Activated naive CD4-positive, alpha-beta T cell treated with anti-CD3 and anti-CD28 coated beads, Interleukin-2, amount 50 U/mL, for 16 hours (primary cell): ENCODE measurements at places on chromosomes 16 and 17.

- no peak for DNase-seq
Observed at GRCh38 chr17:6442775-6443174, 1.5 kb upstream of the PIMREG start.

GRCh38 chr17:68061512-68062313 is 26.2 kb downstream of the KPNA2 start:
- no peak for DNase-seq

GRCh38 chr17:77495575-77495974 is 354.8 kb downstream of the SEC14L1 start:
- no peak for DNase-seq

- no peak for DNase-seq
Observed at GRCh38 chr16:49075709-49076108, 205.9 kb downstream of the CBLN1 start.

DNA sequence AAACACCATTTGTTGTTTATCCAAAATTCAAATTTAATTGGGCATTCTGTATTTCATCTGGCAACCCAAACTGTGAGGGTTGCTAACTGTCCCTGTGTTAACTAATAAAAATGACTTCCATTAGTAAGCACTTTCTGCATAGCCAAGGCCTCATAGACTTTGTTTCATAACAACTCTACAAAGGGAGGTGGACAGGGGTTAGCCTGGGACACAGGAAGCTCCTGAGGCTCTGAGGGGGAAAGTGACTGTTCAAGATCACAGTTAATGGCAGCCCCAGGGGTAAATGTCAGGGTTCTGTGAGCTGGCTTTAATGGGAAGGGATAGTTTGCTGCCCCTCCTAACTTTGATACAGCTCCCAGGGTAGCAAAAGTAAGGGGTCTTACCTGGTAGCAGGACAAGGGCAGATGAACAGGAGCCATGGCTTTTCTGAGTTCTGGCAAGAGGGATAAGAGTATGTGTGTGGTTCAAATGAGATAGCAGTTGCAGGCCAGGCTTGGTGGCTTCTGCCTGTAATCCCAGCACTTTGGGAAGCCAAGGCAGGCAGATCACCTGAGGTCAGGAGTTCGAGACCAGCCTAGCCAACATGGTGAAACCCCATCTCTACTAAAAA is 2.2 kb downstream of the HEATR9 start:
- no peak for DNase-seq

DNA sequence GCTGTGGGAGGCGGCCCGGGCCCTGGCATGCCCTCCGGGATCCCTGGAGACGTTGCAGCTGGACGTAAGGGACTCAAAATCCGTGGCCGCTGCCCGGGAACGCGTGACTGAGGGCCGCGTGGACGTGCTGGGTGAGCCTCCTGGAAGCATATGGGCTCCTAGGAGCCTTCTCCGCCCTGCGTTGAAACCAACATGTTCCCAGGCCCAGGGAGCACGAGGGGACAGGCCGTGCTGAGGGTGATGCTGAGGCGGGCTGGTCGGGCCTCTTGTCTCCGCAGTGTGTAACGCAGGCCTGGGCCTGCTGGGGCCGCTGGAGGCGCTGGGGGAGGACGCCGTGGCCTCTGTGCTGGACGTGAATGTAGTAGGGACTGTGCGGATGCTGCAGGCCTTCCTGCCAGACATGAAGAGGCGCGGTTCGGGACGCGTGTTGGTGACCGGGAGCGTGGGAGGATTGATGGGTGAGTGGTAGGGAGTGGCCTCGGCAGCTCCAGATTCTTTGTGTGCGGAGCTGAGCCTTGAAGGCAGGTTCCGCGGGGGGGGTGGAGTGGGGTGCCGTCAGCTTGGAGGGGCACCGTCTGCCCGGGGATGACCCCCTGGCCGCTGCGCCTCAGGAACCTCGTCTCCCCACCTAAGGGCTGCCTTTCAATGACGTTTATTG is 567 bp downstream of the HSD17B1 start:
- DNase-seq, result no peak

- DNase-seq, result no peak
Observed at GRCh38 chr16:86514481-86515376, 4.4 kb downstream of the FOXF1 start.

GRCh38 chr17:35965272-35965671 is 16.0 kb downstream of the CCL16 start:
- no peak for DNase-seq

DNA sequence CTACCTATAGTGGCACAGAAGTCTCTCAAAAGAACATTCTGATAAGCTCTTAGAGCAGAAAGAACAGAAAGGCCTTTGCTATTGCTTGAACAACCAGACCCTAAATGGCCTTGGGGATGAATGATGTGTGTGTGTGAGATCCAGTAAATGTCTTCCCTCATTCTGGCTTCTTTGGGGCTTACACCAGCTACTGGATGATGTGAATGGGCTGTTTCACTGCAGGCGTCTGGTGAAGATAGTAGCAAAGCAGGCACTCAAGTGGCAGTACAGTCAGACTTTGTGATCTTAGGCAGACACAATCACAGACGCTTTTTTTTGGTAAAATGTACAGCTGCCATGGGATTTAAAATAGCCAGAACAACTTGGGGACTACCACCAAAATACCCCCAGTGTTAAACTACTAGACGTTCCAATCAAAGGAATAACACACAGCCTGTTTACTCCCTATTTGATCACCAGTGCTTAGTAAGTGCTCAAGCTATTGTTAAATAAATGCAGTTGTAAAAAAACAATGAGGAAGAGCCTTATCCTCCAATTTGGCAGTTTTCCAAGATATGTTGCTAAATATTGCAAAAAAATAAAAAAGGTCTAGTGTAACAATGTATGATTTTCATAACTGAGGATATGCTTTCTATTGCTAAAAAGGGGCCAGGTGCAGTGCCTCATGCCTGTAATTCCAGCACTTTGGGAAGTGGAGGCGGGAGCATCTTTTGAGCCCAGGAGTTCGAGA is 17.9 kb downstream of the NDUFAB1 start:
- DNase-seq, result no peak

GRCh38 chr17:82247182-82247823 is 18.5 kb downstream of the SLC16A3 start:
- DNase-seq, result no peak

GRCh38 chr16:63461248-63461841 is 1425.1 kb upstream of the CDH8 start:
- no peak for DNase-seq

- DNase-seq, result no peak
Observed at GRCh38 chr17:36647636-36648035, 46.3 kb downstream of the MRM1 start.

DNA sequence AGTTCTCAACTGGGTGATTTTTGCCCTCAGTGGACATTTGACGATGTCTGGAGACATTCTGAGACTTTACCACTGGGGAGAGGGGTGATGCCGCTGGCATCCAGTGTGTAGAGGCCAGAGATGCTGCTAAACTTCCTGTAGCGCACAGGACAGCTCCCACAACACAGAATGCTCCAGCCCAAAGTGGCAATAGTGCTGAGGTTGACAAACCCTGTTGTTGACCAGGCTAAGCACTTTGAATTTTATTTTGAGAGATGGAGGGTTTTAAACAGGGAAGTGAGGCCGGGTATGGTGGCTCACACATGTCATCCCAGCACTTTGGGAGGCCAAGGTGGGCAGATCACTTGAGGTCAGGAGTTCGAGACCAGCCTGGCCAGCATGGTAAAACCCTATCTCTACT is 44.0 kb downstream of the SYT17 start:
- DNase-seq, result no peak

DNA sequence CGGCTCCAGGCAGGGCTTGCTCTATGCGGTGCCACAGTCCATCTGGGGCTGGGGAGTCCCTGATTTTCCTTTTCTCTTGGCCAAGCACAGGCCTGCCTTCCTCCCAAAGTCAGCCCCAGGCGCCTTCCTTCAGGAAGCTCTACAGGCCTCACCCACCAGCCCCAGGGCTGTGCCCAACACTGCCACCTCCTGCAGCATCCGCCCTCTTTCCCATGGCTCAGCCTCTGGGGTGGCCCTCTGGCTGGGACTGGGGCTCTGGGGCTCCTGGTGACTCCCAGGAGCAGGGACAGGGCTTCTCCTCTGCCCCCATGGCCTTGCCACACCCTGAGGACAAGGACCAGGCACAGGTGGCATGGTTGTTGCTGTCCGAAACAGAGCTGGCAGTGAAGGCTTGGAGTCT is 817 bp downstream of the ITGB4 start:
- no peak for DNase-seq

GRCh38 chr16:11296351-11296705 is 15.2 kb upstream of the PRM1 start:
- DNase-seq, result no peak

DNA sequence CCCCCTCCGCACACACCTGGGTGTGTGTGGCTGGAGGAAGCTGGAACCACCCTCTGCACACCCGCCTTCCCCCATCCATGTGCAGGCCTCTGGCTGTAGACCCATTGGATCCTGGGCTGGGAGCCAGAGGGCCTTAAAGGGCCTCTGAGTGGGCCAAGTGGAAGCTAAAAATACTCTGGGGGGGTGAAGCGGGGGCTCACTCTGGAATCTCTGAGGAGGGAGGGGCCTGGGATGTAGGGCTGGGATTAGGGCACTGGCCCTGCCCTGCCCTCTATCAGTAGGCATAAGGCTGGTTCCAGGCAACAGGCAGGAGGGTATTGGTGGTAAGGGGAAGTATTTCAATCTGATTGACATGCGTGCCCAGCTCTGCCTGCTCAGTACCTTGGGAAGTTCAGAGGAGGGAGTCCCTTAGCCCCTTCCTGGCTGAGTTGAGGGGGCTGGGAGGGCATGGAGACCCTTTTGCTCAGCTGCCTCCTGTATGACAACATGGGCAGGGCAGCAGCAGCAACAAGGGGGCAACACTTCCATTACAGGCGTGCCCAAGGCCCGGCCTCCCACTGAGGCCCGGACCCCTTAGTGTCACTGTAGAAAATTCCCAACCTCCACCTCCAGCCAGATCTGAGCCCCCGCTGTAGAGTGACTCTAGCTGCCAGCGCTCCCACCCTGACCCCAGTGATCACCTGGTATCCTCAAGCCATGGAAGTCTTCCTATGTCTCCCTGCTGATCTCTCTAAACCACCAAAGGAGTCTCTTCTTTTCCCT is 5.2 kb downstream of the ITGA3 start:
- DNase-seq, result no peak

- no peak for DNase-seq
Observed at GRCh38 chr17:68190495-68190894, 57.3 kb upstream of the AMZ2 start.

GRCh38 chr17:27544350-27545131 is 86.4 kb upstream of the LGALS9 start:
- peak; percentile 29 for DNase-seq

DNA sequence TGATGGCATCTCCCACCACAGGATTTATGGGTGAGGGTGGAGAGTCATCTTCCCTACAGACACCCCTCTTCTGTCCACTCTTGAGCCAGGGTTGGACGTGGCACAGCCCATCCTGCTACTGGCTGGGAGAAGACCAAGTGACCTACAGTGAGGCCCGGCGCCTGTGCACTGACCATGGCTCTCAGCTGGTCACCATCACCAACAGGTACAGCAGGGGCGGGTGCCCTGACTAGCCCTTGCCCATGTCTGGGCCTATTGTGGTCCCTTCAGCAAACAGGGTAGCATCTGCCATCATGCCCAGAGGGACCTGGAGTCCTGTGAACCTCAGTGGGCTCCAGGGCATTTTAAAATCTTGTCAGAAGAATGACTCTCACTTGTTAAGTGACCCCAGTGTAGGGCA is 48.2 kb downstream of the MRC2 start:
- no peak for DNase-seq

DNA sequence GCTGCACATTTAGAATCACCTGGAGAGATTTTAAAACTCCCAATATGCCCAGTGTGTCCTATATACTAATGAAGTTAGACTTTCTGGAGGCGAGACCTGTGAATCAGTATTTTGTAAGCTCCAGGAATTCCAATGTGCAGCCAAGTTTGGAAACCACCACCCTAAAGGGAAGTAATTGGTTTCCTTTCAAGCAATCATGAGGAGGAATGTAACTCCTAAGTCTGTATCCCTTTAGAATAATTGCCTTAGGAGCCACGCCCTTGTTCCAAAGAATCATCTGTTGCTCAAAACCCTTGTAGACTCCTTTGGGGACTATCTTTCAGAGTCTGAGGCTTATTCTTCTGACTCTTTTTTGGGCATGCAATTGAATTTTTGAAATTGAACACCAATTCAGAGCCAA is 84.4 kb downstream of the DNAH9 start:
- DNase-seq, result no peak

DNA sequence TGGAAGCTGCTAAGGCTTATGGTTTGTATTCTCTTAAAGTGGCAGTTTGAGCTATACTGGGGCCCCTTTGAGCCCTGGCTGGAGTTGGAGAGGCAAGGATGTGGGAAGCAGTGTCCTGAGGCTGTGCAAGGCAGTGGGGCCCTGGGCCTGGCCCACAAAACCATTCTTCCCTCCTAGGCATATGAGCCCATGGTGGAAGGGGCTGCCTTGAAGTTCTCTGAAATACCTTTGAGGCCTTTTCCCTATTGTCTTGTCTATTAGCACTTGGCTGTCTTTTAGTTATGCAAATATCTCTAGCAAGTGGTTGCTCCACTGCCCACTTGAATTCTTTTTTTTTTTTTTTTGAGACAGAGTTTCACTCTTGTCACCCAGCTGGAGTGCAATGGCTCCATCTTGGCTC is 119.2 kb downstream of the PCTP start:
- no peak for DNase-seq
